Activated T-cell treated with anti-CD3 and anti-CD28 coated beads, Interleukin-2, amount 50 U/mL, for 72 hours (primary cell): ENCODE measurements at places on chromosomes 1 and 21. TPM values are rescaled to one million over a fixed set of nuclear protein-coding genes. Genes with fewer than 3 reads are reported as not detected.

DNA sequence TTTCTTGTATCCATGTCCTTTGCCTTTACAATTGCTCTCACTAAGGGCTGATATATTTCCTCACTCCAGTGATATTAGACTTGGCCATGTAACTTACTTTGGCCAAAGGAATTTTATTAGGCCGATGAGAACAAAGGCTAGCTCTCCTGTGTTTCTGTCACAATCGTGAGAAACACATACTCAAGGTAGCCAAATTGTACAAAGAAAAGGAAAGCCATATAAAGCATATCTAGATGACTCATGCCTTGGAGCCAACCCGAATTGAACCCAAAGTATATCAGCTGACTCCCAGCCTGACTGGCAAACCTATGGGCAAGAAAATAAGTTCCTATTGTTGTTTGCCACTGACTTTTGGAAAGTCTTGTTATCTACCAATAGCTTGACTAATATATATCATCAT, 371.7 kb upstream of the LRRC7 start:
- no peak for DNase-seq

- no peak for DNase-seq
Measured at GRCh38 chr1:159218649-159219636, 14.3 kb downstream of the ACKR1 start.

DNA sequence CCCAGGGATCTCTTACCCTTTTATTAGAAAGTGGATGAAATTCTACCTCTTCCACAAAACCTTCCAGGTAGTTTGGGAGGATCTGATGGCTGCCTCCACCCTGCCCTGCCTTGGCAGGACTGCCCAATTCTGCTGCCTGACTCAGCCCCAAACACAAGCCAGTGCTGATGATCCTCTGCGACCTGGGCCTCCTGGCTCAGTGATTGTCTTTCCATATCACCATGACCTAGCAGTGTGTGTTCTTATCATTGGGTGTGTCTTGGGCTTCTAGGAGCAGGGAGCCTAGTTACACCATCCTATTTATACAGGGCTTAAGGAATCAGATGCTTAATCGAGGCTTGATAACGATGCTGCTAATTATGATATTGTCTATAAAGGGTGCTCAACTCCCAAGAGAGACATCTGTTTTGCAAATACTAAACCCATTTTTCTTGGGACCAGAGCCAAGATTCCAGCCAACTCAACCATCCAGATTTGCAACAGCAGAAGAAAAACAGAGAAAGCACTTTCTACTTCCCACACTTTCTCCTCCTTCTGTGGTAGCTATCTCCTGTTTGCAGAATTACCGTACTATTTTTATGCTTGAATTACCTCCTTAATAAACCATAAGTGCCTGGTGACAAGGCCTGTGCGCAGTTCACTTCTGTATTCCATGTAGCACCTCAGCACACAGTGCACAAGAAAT, 36.5 kb upstream of the KIF21B start:
- DNase-seq, result no peak

DNA sequence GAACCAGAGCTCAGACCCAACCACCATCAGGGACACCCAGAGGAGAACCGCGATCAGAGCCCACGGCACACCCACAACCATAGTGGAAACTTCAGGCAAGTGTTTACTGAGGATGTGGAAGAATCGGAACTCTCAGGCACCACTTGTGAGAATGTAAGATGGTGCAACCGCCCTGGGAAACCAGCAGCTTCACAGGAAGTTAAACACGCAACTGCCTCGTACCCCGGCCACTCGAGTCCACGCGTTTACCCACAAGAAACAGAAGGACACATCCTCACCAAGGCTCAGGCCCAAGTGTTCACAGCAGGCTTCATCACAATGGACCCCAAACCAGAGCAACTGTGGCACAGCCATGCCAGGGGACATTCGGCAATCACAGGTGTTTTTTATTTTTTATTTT, 51.4 kb upstream of the COL6A2 start:
- no peak for DNase-seq

The PRR9 gene
- total RNA-seq, result not detected

The C1orf185 gene
- total RNA-seq, result not detected

The TNNT2 gene
- total RNA-seq, result not detected

- DNase-seq, result no peak
Measured at GRCh38 chr1:43206600-43207228, 34.6 kb downstream of the CFAP57 start.

GRCh38 chr21:22115746-22116145, 1117.5 kb downstream of the NCAM2 start:
- no peak for DNase-seq

The CELA3A gene
- total RNA-seq, result not detected

The C1orf94 gene
- not detected for total RNA-seq

- no peak for DNase-seq
Measured at GRCh38 chr1:235938709-235939479, 72.2 kb upstream of the LYST start.

DNA sequence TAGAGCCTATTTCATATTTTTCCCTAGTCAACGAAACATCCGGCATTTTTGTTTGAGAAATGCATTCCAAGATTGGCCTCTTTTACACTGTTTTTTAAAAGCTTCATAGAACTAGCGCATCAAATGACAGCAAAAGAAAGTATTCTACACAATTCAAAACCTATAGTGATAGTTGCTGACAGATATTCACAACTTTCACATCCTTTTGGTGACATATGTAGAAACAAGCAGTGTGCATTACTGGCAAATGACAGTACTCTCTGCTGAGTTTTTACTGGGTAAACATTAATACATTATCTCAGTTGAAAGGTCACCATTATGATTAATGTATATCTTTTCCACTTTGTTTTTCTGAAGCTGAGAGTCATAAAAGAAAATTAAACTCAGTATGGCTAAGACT, 135.4 kb upstream of the RGS18 start:
- DNase-seq, result no peak

GRCh38 chr1:22412932-22413727, 38.5 kb upstream of the ZBTB40 start:
- no peak for DNase-seq

The SPAG17 gene
- not detected for total RNA-seq

GRCh38 chr1:233217832-233218231, 77.7 kb downstream of the PCNX2 start:
- DNase-seq, result no peak

The NBPF6 gene
- not detected for total RNA-seq
